ENCODE measurements at places on chromosomes 11 and 22. TPM values are rescaled to one million over a fixed set of nuclear protein-coding genes. Genes with fewer than 3 reads are reported as not detected.

DNA sequence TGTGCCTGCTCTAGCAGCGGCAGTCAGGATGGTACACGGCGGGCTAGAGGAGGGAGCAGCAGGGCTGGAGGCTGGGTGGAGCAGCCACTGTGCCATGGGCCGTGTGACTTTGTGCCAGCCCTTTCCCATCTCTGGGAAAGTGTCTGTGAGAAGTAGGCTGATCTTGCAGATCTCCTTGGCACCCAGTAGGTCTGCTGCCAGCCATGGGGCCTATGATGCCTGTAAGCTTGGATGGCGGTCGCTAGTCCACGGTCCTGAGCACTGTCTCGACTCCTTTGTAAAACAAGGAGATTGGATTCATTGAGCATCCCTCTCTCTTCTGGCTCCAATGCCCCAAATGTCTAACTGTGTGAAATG is 22.6 kb downstream of the AMPD3 start:
- DNase-seq, result no peak

GRCh38 chr22:19178065-19178656 is 375 bp downstream of the SLC25A1 start:
- peak; percentile 48 for DNase-seq

OMP gene
- total RNA-seq, result 0.77 TPM

DNA sequence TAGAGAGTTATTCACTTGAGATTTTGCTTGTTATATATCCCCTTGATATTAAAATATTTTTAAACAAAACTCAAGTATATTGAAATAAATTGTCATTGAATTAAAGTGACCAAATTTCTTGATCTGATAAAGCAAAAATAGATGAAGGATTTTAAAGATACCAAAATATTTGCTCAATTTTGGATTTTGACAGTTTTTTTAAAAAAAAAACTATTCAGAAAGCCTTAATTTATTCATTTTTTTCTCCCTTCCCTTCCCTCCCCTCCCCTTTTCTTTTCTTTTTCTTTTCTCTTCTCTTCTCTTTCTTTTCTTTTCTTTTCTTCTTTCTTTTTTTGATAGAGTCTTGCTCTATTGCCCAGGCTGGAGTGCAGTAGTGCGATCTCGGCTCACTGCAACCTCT is 163.7 kb downstream of the DYNC2H1 start:
- no peak for DNase-seq
